ENCODE measurements at places on chromosomes 12 and 14.

- no peak for DNase-seq
Observed at GRCh38 chr14:97116546-97116945, 319.4 kb downstream of the VRK1 start.

DNA sequence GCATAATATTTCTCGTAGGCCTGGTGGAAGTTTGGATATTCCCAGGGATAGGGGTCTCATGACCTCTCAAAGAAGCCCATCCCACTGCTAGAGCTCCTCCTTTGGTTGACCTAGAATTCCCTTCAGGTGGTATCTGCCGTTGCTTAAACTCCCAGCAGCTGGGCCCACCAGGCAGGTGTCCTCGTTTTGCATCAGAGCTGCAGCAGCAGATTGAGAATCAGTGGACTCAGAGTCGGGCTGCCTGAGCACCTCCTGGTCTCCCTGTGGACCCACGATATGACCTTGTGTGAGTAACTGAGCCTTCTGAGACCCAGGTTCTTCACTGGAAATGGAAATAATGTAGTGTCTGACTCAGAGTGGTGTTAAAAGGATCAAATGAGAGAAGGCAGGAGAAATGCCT, 132.7 kb downstream of the PAPOLA start:
- DNase-seq, result no peak

GRCh38 chr12:42541965-42542364, 47.6 kb downstream of the PRICKLE1 start:
- DNase-seq, result no peak

GRCh38 chr12:19792028-19792427, 352.7 kb downstream of the AEBP2 start:
- no peak for DNase-seq

DNA sequence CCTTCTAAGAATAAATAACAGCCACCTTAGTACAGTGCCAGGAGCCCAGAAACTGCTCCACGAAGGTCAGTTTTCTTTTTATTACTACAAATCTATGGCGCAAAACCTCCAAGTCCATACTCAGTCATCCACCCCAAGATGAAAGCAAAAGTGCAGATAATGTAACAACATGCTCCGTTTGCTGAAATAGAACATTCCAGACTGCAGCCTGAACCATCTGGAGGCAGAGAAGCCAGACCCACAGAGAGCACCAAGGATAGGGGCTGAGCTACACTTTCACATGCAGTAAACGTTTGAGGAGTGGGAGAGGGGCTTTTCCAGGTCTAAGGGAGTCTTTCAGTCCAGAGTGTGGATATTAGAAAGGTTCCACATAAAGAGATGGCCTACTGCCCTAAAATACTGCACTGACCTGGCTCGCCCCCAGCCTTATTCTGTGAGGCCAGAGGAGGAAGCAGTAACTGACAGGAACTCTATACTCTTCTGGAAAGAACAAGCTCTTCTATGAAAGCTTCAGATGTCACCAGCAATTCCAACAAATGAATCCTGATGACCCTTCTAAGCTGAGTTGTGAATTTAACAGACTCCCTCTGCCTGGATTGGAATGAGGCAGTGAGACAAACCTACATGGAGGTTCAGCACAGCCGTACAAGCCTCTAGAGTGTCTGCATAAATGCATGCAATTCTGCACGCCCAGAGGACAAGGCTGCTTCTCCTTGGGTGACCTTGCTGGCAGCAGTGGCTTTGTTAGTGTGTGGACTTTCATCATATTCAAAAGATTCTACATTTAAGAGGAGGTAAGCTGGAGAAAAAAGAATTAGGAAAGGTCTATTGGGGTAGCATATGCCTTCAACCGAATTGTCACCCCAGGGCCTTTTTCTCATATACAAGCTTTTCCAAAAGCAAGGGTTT, 153.9 kb upstream of the EGLN3 start:
- no peak for DNase-seq

- DNase-seq, result no peak
Observed at GRCh38 chr14:81009346-81009745, 53.9 kb downstream of the TSHR start.

DNA sequence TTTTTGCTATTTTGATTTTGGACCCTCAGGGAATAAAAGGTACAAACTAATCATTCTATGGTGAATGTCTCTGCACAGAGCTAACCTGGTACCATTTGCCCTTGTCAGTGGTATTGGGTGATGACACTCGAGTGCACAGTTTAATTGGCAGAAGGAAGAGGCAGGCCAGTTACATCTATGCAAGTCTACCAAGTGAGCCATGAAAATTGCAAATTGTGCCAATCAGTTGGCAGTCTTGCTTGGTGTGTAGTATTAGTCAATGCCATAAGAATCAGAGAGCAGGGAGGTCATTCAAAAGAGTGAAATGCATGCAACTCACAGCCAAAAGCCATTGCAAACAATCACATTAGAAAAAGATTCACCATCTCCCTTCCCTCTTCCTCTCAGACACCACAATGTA, 479.6 kb downstream of the ADAMTS20 start:
- peak; percentile 89 for DNase-seq

DNA sequence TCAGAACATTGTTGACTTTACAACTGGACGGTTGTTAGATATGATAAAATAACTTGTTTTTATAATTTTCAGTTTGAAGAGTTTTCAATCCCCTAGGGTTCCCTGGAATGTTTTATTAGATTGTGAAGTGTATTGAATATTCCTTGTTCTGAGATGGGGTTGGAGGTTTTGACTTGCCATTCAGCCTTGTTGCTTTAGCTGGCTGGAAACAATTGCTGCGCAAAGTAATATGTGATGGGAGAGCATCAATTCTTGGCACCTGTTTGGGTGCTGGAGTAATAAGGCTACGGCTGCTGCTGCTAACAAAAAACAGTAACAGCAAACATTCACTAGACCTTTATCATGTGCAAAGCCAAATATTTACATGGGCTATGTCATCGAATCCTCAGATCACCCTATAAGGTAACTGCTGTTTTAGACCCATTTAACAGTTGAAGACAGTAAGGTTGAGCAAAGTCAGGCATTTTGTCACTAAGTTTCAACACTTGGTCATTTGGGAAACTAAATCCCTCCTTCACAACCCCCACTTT, 241.0 kb upstream of the TBX3 start:
- no peak for DNase-seq

- no peak for DNase-seq
Observed at GRCh38 chr14:94476023-94476422, at the start of gene SERPINA9. TSS of gene SERPINA9 (minus strand) at chr14:94476197. CDS start at chr14:94469840, 6,357 bp downstream.

DNA sequence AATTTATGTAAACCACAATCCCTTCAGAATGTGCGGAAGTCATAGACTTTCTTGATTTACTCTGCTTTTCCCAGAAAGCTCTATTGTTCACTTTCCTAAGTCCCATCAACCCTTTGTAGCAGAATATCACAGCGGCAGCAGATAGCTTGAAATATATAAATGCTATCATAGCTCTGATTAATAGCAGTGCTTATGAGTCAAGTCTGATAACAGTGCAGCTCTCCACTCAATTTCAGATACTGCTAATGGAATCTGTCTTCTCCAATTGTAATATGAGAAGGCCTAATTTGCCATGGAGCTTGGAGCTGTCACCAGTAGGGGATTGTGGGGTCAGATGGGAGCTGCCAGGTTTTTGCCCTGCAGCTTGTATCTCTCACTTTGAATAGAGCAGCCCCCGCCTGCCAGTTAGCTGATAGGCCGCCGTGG, 10.9 kb downstream of the TMEM260 start:
- DNase-seq, result no peak

GRCh38 chr12:10584415-10584814, 29.0 kb downstream of the MAGOHB start:
- no peak for DNase-seq

DNA sequence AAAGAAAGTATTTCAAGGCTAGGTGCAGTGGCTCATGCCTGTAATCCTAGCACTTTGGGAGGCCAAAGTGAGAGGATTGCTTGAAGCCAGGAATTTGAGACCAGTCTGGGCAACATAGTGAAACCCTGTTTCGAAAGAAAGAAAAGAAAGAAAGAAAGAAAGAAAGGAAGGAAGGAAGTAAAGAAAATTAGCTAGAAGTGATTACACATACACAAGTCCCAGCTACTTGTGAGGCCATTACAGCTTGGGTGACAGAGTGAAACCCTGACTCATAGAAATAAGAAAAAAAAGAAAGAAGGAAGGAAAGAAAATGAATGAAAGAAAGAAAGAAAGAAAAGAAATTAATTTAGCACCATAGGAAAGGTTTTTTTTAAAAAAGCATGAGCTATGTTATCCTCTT, 33.3 kb upstream of the PPP1CC start:
- DNase-seq, result no peak

DNA sequence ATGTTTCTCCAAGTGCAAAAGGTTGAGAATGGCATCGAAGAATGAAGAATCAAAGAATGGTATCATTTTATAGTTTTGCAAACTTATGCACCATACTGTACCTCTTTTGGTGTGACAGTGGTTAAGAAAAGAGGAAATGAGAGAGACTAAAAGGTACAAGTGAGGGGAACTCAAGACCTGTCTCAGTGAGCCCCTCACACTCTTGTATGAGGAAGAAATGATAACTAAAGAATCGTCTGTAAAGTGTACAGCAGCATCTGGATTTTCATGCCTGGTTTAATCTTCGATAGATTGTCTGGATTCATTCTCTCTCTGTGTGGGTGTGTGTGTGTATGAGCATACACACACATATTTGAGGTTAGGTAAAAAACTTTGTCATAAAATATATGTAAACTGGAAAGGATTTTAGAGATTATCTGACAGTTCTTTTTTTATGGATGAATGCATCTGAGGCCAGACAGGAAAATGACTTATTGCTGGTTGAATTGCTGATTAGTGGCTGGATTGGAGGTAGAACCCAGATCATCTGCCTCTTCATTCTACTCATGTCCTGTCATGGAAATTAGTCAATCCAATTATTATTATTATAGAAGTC, 16.0 kb upstream of the SLC38A2 start:
- no peak for DNase-seq

- DNase-seq, result no peak
Observed at GRCh38 chr12:2957816-2958431, 1.3 kb upstream of the TEAD4 start.

DNA sequence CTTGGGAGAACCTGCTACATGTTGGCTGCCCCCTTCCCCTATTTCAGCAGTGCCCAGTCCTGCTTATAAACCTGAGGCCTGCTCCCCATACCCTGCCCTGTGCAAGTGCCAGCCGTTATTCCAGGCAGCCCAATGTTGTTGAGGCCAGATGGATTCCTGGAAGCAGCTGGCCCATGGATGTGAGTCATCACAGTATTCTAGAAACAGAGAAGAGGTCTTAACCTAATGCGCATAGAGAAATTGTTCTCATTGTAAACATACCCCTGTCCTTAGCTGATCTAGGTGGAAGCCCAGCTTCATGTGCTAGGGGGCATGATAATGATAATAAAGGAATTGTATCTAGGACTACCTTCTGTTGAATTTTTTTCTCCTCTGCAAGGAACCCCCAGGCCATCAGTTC, 69.7 kb downstream of the TSPAN11 start:
- DNase-seq, result peak; percentile 38

DNA sequence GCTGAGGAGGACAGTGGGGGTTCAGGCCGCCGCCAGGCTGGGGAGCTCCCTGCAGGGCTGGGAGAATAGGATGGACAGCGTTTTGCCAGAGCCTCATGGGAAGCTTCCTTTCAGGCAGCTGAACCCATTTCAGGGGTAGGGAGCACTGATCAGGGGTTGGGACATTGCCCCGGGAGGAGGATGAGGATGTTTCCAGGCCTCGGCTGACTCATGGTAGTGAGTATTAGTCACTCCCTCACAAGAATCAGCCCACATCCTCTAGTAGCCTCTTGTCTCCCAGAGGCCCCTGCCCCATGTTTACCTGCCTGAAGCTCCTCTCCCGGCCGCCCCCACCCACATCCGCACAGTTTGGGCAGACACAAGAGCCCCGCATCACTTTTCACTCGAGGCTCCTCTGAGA, 89.8 kb downstream of the ZFP36L1 start:
- no peak for DNase-seq

DNA sequence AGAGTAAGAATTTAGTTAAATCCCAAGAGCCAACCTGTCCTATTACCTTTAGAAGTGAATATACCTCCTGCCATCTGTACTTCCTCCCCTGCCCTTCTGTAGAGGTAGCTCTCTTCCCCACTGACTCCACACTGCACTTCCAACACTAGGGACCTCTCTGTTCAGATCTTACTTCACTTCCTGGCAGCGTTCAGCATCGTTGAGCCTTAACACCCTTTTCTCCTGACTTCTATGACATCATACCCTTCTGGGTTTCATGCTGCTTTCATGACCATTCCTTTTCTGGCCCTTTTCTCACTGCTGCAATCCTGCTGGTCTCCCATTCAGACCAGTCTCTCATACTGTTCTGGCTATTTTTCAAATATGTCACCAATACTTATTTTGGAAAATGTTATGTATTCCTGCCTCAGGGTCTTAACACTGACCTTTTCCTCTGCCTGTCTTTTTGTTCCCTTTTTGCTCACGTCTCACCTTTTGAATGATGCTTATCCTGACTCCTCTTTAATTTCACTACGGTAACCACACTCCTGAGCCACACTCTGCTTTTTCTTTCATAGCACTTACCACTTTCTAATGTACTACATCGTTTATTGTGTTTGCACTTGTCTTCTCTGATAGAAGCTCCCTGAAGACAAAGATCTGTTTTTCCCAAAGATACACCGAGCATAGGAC, 67.6 kb downstream of the PLEKHA5 start:
- no peak for DNase-seq

GRCh38 chr12:28014196-28014595, 41.7 kb upstream of the PTHLH start:
- no peak for DNase-seq

DNA sequence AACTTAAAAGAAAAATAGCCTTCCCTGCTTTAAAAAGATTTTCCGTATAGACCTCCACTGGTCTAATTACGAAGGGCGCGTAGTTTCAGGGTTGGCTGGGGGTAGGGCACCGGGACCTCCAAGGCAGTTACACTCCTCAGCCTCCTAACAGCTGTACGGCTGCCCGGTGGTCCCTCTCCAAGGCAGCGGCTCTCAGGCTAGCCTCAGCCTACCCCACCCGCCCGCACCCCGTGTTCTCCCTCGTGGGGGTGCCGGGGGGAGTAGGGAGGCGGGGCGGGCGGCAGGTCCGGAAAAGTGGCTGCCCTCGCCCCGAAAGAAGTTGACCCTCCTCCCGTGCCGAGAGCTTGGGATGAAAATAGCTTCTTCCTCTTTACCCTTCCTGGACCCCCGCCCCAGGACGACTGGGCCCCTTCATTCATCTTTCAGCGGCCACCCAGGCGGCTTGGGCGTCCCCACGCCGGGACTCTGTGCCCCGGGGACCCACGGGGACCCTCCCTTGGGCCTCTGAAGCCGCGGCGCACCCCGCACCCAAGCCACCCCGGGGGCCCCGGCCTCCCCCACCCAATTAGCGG, 991 bp upstream of the RCOR1 start:
- DNase-seq, result no peak

- DNase-seq, result no peak
Observed at GRCh38 chr12:116484807-116485206, 74.4 kb upstream of the MAP1LC3B2 start.

DNA sequence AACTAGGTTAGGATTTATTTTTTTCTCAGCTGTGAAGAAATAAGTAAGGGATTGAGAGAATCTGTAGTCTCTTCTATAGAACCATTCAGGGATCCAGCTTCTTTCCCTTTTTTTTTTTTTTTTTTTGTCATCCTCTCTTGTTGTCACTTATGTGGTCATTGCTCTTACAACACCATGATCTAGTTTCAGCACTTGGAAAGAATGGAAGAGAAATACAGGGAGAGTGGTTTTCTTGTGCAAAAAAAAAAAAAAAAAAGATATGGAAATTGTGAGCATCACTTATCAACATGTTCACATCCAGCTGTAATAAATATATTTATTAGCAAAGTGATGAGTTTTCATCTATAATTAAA, 599.3 kb downstream of the SLC6A15 start:
- DNase-seq, result no peak

GRCh38 chr14:81605660-81606059, 72.0 kb upstream of the SEL1L start:
- no peak for DNase-seq

- no peak for DNase-seq
Observed at GRCh38 chr14:52663850-52664249, 31.5 kb downstream of the ERO1A start.
